Upper lobe of right lung (tissue), 1 donor: ENCODE measurements at places on chromosomes 2 and 18. TPM values are rescaled to one million over a fixed set of nuclear protein-coding genes. Genes with fewer than 3 reads are reported as not detected.

GRCh38 chr2:239871481-239872435, 153.4 kb downstream of the NDUFA10 start:
- H3K36me3 ChIP-seq: no peaks in the 10 kb centered on the region
- H3K27me3 ChIP-seq: no peaks in the 10 kb centered on the region
- H3K27ac ChIP-seq: no peak overlapping the region
- DNase-seq: peak; percentile 42
- H3K4me3 ChIP-seq: no peak overlapping the region

DNA sequence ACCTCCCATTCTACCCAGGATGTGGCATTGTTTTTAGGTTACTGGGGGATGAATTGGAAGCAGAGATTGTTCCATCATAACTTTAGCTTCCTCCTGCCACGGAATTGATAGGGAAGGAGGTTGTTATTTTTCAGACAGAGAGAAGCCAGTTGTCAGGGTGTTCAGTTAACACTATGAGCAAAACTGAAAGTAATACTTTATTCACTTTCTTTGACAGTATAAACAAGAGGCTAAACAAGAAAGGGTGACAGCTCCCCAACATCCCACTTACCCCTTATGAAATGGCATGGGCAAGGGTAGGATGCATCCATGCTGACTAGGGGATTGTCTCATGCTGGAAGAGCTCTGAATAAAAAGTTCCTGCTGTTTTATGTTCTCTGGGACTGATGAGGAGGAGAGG, 36.4 kb upstream of the GAREM1 start:
- H3K27ac ChIP-seq: no peak overlapping the region
- no peaks in the 10 kb centered on the region for H3K36me3 ChIP-seq
- no peak for DNase-seq
- H3K27me3 ChIP-seq: no peaks in the 10 kb centered on the region

DNA sequence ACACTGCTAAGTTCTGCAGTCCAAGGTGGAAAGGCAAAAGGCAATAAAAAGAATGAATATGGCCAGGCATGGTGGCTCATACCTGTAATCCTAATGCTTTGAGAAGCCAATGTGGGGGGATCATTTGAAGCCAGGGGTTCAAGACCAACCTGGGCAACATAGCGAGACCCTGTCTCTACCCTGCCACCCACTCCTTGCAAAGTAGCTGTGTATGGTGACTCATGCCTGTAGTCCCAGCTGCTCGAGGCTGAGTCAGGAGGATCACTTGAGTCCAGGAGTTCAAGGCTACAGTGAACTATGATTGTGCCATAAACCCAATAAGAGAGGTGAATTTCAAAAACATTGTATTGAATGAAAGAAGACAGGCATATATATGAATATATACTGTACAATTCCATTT, 2.4 kb downstream of the MYL12B start:
- no peak for DNase-seq
- no peaks in the 10 kb centered on the region for H3K27me3 ChIP-seq
- H3K4me3 ChIP-seq: peak overlapping the region; percentile 94
- H3K4me1 ChIP-seq: peaks cover 60% of the 10 kb centered on the region

GRCh38 chr18:24543795-24544498, 83.5 kb downstream of the HRH4 start:
- H3K27ac ChIP-seq: no peak overlapping the region
- DNase-seq: no peak
- no peak overlapping the region for H3K4me3 ChIP-seq
- no peaks in the 10 kb centered on the region for H3K36me3 ChIP-seq
- H3K27me3 ChIP-seq: no peaks in the 10 kb centered on the region
- H3K4me1 ChIP-seq: no peaks in the 10 kb centered on the region

GRCh38 chr2:205915130-205915524, 170.8 kb downstream of the INO80D start:
- H3K27ac ChIP-seq: no peak overlapping the region
- no peaks in the 10 kb centered on the region for H3K4me1 ChIP-seq
- no peaks in the 10 kb centered on the region for H3K36me3 ChIP-seq
- no peak for DNase-seq
- H3K27me3 ChIP-seq: no peaks in the 10 kb centered on the region

- no peak overlapping the region for H3K4me3 ChIP-seq
- peaks cover 97% of the 10 kb centered on the region for H3K36me3 ChIP-seq
- no peaks in the 10 kb centered on the region for H3K27me3 ChIP-seq
- H3K27ac ChIP-seq: no peak overlapping the region
Measured at GRCh38 chr2:217875556-217876252, 127.1 kb downstream of the TNS1 start.

DNA sequence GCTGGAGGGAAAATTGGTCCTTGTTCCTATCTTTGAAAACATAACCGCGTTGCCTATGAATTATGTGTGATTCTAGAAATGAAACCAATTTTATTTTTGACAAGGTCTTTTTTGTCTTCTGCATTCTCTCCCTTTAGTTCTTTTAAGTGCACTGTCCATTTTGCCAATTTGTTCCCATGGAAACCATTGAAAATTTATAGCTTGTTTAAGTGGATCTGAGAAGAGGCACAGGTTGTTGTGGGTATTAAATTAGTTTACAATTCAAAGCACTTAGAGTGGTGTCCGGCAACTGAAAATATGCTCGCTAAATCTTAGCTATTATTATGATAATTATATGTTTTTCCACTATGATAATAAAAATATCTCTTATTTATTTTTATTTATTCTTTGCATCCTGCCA, 107.5 kb upstream of the FSHR start:
- no peaks in the 10 kb centered on the region for H3K4me1 ChIP-seq
- no peaks in the 10 kb centered on the region for H3K36me3 ChIP-seq
- no peaks in the 10 kb centered on the region for H3K27me3 ChIP-seq
- H3K4me3 ChIP-seq: no peak overlapping the region
- H3K27ac ChIP-seq: no peak overlapping the region
- DNase-seq: no peak

DNA sequence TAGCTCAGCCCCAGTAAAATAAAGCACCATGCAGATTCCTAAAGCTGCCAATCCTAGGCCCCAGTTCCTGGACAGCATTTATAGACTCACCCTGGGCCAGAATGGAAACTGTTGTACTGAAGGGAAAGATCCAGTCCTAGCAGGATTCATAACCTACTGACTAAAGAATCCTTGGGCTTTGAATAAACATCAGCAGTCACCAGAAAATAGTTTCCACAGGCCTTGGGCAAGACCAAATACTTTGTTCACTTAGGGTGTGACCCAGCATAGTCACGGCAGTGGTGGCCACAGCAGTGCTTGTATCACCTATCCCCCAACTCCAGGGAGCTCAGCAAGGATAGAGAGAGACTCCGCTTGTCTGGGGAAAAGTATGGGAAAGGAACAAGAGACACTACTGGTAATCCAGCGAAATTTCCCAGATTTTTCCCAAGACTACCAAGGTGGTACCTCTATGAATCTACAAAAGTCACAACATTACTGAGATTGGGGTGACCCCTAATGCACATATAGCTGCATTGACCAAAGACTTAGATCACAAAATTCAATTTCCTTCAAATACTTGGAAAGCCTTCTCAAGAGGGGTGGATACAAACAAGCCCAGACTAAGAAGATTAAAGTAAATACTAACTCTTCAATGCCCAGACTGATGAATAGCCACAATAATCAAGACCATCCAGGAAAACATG, 748.1 kb upstream of the LRATD1 start:
- DNase-seq: no peak
- no peaks in the 10 kb centered on the region for H3K36me3 ChIP-seq

DNA sequence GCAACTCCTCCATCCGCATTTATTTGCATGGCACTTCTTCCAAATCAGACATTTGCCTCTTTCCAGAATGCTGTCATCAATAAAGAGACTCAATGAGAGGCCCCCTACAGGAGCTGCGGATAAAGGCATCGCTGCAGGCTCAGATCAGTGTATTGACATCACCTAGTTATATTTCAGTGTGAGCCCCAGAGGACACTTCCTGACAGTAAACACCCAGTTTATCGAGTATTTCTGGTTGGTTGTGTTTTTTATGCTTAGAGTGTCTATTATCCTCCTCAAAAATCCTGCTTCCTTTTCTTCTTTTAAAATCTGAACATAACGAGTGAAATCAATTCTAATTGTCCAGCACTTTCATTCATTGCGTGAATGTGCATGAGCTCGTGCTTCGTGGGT, 38.8 kb downstream of the NRP2 start:
- H3K27ac ChIP-seq: no peak overlapping the region
- H3K27me3 ChIP-seq: no peaks in the 10 kb centered on the region
- peaks cover 8% of the 10 kb centered on the region for H3K4me1 ChIP-seq
- DNase-seq: no peak

DNA sequence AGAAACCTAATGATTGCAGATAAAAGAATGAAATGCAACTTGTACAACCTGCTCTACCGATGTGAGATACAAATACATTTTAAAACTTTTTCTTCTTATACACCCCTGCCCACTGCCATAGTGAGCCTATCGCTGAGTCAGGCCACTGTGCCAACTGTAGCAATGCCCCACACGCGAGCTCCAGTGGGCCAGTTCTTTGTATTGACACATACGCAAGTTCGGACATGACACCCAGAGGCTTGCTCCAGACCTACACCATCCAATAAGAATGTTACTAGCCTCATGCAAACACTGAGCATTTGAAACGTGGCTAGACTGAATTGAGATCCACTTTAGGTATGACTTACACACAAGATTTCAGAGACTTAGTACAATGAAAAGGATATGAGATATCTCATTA, 340.1 kb downstream of the ARHGAP15 start:
- H3K4me1 ChIP-seq: no peaks in the 10 kb centered on the region
- H3K4me3 ChIP-seq: no peak overlapping the region
- H3K27ac ChIP-seq: no peak overlapping the region
- H3K27me3 ChIP-seq: no peaks in the 10 kb centered on the region

- no peak overlapping the region for H3K27ac ChIP-seq
- no peak for DNase-seq
- H3K4me1 ChIP-seq: no peaks in the 10 kb centered on the region
- no peaks in the 10 kb centered on the region for H3K27me3 ChIP-seq
- no peak overlapping the region for H3K4me3 ChIP-seq
Measured at GRCh38 chr2:223591596-223591995, 10.6 kb downstream of the SCG2 start.

GRCh38 chr2:195604706-195605105, 52.3 kb upstream of the SLC39A10 start:
- H3K4me3 ChIP-seq: no peak overlapping the region
- peaks cover 12% of the 10 kb centered on the region for H3K4me1 ChIP-seq
- H3K27me3 ChIP-seq: no peaks in the 10 kb centered on the region

MYCN gene
- 0.49 TPM for total RNA-seq

LAMA1 gene
- total RNA-seq: 1.4 TPM

GALNT5 gene
- total RNA-seq: 40.2 TPM
